ENCODE measurements at places on chromosomes 3 and 15. TPM values are rescaled to one million over a fixed set of nuclear protein-coding genes. Genes with fewer than 3 reads are reported as not detected.

Gene WDR93
- 0.21 TPM for total RNA-seq

Gene FAM98B
- total RNA-seq = 9.8 TPM

Gene FANCD2OS
- not detected for total RNA-seq

Gene LRRC15
- 0.13 TPM for total RNA-seq

Gene ZNF662
- total RNA-seq = not detected

Gene GP9
- total RNA-seq = not detected

Gene MAGI1
- total RNA-seq = 4.0 TPM

Gene VGLL3
- 10.7 TPM for total RNA-seq

Gene NSUN3
- total RNA-seq = 5.7 TPM

Gene CLDN11
- total RNA-seq = 0.15 TPM

Gene NR1D2
- 12.5 TPM for total RNA-seq

Gene IL5RA
- not detected for total RNA-seq

Gene HTR3E
- not detected for total RNA-seq

Gene ULK3
- 36.0 TPM for total RNA-seq
